ENCODE measurements at places on chromosomes 5 and 9. TPM values are rescaled to one million over a fixed set of nuclear protein-coding genes. Genes with fewer than 3 reads are reported as not detected.

DNA sequence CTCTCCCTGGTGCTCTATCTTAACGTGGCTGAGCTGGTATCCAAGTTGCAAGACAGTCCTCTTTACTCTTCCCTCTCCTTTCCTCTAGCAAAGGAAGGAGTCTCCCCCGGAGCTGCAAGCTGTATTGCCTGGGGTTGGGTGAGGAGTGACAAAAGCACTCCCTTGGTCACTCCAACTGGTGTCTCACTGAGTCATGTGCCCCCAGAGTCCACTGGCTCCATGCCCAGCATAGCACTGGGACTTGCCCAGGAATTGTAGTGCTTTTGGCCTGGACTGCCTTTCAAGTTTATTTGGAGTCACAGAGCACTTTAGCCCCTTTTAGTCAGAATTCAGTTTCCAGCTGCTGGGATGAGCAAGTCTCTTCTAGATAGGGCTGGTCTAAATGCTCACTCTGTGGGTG is 82.6 kb upstream of the FST start:
- no peak overlapping the region for H3K4me3 ChIP-seq
- H3K4me1 ChIP-seq = no peaks in the 10 kb centered on the region
- H3K36me3 ChIP-seq = no peaks in the 10 kb centered on the region
- no peaks in the 10 kb centered on the region for H3K27me3 ChIP-seq
- DNase-seq = no peak

GRCh38 chr5:106966686-106967315 is 703.9 kb downstream of the EFNA5 start:
- no peak for DNase-seq
- H3K27ac ChIP-seq = no peak overlapping the region
- peaks cover 5% of the 10 kb centered on the region for H3K4me1 ChIP-seq
- no peaks in the 10 kb centered on the region for H3K36me3 ChIP-seq
- no peak overlapping the region for H3K4me3 ChIP-seq
- no peaks in the 10 kb centered on the region for H3K27me3 ChIP-seq

DNA sequence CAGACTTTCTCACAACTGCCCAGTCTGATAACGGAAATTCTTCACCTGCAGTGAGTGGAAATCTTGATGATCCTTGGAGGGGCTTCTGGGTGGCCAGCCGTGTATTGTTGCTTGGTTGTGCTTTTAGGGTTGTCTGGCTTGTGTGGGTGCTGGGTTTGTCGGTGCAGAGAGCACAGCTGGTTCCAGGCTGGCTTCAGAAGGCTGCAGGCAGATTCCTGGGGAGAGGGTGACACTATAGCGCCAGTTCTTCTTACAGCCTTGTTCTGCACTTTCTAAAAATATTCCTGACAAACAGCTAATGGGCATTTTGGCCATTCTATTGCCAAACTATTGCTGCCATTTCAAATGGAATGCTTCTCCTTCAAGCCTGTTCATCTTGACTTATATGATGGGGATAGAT is 99.3 kb downstream of the PDZD2 start:
- no peaks in the 10 kb centered on the region for H3K36me3 ChIP-seq
- DNase-seq = no peak
- no peak overlapping the region for H3K27ac ChIP-seq
- H3K4me1 ChIP-seq = no peaks in the 10 kb centered on the region

- no peak overlapping the region for H3K27ac ChIP-seq
- no peaks in the 10 kb centered on the region for H3K27me3 ChIP-seq
- H3K4me1 ChIP-seq = no peaks in the 10 kb centered on the region
- H3K4me3 ChIP-seq = no peak overlapping the region
These were observed 106.0 kb upstream of the PTPN3 start for GRCh38 chr9:109604131-109604530.

DNA sequence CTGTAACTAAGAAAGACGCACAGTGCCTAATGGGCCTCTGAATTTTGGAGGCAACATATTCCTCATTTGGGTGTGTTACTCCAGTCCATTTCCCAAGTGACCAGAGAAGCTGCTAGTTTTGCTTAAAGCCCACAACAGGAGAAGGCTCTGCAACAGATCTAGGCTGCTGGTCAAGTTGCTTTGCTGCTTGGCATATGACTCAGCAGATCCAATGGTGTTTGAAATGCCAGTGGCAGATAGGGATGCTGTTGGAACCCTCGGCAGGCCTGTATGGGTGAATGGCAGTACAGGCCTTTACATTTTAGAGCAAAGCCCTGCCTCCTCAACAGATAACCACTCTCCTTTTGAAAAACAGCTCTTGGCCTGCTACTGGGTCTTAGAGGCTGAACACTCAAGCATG is 36.2 kb upstream of the ROR2 start:
- no peaks in the 10 kb centered on the region for H3K4me1 ChIP-seq
- DNase-seq = no peak
- no peak overlapping the region for H3K27ac ChIP-seq

The GRIA1 gene
- total RNA-seq = not detected

The PCDHA10 gene
- total RNA-seq = 0.02 TPM

DNA sequence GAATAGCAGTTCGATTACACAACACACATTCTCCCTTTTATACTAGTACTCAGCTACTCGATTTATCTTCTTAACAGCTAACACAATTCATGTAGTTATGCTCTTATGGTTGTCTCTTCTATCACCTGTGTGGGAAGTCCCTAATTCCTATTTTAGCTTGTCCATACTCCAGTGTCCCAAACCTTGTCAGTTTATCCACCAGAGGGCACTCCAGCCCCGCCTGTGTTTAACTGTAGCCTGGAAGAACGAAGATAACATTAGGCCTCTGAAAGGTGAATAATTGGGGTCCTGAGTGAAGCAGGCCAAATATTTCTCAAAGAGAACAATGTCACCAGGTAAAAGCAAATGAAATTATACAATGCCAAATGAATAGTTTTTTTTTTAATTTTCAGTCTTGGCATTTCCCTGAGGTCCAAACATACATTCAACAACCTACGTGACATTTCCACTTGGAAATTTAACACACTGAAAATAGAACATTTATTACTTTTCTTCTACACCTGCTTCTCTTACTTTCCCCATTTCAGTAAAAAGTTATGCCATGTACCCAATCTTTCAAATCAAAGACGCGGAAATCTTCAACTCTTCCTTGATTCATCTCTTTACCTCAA is 560.7 kb downstream of the HTR1A start:
- no peaks in the 10 kb centered on the region for H3K36me3 ChIP-seq
- no peaks in the 10 kb centered on the region for H3K27me3 ChIP-seq
- DNase-seq = peak; percentile 66
- H3K4me1 ChIP-seq = no peaks in the 10 kb centered on the region
- H3K4me3 ChIP-seq = no peak overlapping the region

The GLDC gene
- total RNA-seq = 320 TPM

All from Caco-2 (cell line).